Suprapubic skin (tissue), 4 donors: ENCODE measurements at places on chromosomes 1 and 21. TPM values are rescaled to one million over a fixed set of nuclear protein-coding genes. Genes with fewer than 3 reads are reported as not detected.

S100A6 gene
- 224 TPM for total RNA-seq

EDARADD gene
- total RNA-seq = 8.6 TPM

OR2M3 gene
- total RNA-seq = not detected

PRXL2B gene
- total RNA-seq = 9.8 TPM

PDC gene
- not detected for total RNA-seq

HTR6 gene
- 0.23 TPM for total RNA-seq

DNA sequence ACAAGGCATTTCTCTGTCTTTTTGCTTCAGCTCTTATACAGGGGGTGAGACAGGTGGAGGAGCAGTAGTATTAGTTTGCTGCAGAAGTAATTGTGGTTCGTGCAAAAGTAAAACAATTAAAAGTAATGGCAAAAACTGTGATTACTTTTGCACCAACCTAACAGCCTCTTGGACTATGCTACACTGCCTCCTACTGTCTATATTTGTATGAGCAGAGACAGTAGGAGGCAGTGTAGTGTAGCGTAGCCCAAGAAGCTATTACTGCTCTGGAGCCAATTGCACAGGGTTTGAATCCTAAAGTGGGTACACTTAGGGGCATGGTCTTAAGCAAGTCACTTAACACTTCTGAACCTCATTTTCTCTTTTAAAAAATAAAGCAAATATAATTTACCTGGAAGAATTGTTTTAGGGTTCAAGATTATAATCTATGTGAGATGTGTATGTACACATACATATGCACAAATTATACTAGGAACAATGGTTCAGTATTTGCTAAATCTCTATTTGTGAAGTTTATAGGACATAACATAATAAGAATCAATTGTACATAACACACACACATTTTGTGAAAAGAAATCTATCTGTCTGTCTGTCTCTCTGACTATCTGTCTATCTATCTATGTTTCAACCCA lies 103.8 kb downstream of the BRINP3 start:
- DNase-seq = no peak

- no peak for DNase-seq
Measured at GRCh38 chr1:235295902-235296350, 32.1 kb downstream of the ARID4B start.

DNA sequence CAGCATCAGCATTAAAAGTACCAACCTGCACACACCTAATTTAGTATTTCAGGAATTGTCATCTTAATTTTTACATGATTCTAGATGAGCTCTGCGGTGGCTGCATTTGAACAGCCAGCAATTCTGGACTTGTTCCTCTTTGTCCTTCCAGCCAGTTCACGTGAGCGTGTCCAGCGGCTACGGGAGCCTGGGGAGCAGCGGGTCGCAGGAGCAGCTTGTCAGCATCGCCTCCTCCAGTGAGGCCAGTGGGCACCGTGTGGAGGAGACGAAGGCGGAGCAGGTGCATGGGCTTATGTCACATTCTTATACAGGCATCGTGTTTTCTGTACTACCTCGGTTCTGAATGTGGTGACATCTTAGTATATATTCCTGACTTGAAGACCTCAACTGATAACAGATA lies 25.7 kb downstream of the PER3 start:
- no peak for DNase-seq

DNA sequence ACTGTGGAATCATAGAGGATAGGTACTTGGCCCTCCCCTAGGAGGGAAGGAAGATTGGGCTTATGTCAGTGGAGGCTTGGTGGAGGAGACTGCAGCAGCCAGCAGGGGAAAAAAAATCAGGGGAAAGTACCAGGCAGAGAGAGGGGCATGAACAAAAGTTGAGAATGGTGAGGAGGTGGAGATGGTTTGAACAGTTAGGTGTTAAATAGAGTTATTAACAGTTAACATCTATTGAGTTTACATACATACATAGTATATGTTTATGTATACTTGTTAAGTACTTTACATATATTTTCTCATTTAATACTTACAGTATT lies 136.5 kb upstream of the HNRNPU start:
- no peak for DNase-seq

DNA sequence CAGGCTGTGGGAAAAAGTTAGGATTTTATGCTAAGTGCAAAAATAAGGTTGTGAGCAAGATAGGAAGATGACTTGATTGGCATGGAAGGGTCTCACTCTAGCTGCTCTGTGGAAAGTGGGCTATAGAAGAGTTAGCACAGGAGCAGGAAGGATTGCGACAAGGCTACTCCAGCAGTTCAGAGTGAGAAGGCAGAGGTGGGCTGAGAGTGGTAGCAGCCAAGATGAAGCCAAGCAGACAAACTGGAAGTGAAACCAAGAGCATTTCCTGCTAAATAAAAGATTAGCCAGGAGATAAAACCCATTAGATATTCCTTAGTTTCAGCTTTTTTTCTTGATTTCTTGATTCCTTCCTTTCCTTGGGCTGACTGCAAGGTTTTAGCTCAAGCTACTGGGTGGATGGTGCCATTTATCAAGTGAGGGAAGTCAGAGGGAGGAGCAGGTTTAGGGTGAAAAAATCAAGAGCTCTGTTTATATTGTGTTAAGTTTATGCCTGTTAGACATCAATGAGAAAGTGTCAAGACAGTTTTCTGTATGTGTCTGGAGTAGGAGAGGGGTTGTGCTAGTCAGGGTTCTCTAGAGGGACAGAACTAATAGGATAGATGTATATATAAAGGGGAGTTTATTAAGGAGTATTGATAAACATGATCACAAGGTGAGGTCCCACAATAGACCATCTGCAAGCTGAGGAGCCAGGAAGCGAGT lies 33.1 kb upstream of the ZNF644 start:
- DNase-seq = no peak

DNA sequence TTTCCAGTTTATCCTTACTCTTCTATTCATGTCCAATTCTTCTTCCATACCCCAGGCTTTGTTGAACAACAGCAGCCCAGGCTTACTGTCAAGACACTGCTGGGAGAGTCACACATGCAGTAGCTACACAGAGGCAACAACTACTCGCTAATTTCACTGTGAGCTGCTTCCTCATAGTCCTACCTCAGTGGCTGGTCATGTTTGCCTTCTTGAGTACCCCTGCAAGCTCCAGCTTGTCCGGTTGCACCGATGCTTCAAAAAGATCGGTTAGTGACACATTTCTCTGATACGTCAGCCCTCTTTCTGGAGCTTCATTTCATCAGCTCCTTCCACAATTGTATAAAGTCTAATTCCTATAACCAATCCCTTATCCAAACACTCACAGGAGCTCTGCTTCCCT lies 246.7 kb upstream of the NFIA start:
- no peak for DNase-seq

GRCh38 chr1:50080904-50081586 lies 27.7 kb upstream of the ELAVL4 start:
- no peak for DNase-seq

- no peak for DNase-seq
Measured at GRCh38 chr1:178122283-178122682, 28.4 kb downstream of the RASAL2 start.

GRCh38 chr1:220708936-220709801 lies 19.0 kb downstream of the C1orf115 start:
- DNase-seq = no peak

GRCh38 chr1:66313429-66313828 lies 220.5 kb upstream of the SGIP1 start:
- DNase-seq = no peak
